A549 treated with CORT108297 at 1 μM for 4 hours (cell line): ENCODE measurements at places on chromosomes 12 and 14. TPM values are rescaled to one million over a fixed set of nuclear protein-coding genes. Genes with fewer than 3 reads are reported as not detected.

EIF2B1 gene
- 31.5 to 40.3 TPM (median 33.8 TPM) in 5 replicates for total RNA-seq

KLHL42 gene
- total RNA-seq: 15.3 to 19.8 TPM (median 18.2 TPM) in 5 replicates

KRT71 gene
- total RNA-seq: 0.05 TPM in 1 of 5 replicates, not detected in the others

KLRB1 gene
- total RNA-seq: not detected in 5 replicates

PTPRO gene
- 0.02 to 0.09 TPM (median 0.05 TPM) in 4 of 5 replicates, not detected in the other for total RNA-seq

ACSS3 gene
- 0.05 to 0.15 TPM (median 0.06 TPM) in 3 of 5 replicates, not detected in the others for total RNA-seq

TSPAN31 gene
- 15.6 to 21.9 TPM (median 16.7 TPM) in 5 replicates for total RNA-seq

FAM181A gene
- not detected in 5 replicates for total RNA-seq

FOXN4 gene
- total RNA-seq: 0.05 to 0.06 TPM in 2 of 5 replicates, not detected in the others

ASPG gene
- 0.03 to 0.06 TPM (median 0.05 TPM) in 3 of 5 replicates, not detected in the others for total RNA-seq

ANKRD33 gene
- total RNA-seq: 0.08 to 0.12 TPM in 2 of 5 replicates, not detected in the others

PRMT5 gene
- 105 to 136 TPM (median 107 TPM) in 5 replicates for total RNA-seq

ENDOU gene
- total RNA-seq: not detected in 5 replicates

EXOC3L4 gene
- total RNA-seq: 1.1 to 2.5 TPM (median 1.9 TPM) in 5 replicates

SLC8A3 gene
- 0.02 TPM in 1 of 5 replicates, not detected in the others for total RNA-seq

CLIP1 gene
- 35.8 to 59.4 TPM (median 42.5 TPM) in 5 replicates for total RNA-seq

CCDC38 gene
- 0.06 to 0.15 TPM (median 0.09 TPM) in 5 replicates for total RNA-seq

LBHD2 gene
- 0.12 to 0.39 TPM (median 0.27 TPM) in 3 of 5 replicates, not detected in the others for total RNA-seq

SCFD1 gene
- 36.4 to 45.5 TPM (median 38.0 TPM) in 5 replicates for total RNA-seq

KRT73 gene
- total RNA-seq: not detected in 5 replicates

LTB4R2 gene
- 2.2 to 6.0 TPM (median 5.7 TPM) in 5 replicates for total RNA-seq

KRT6C gene
- not detected in 5 replicates for total RNA-seq

LALBA gene
- not detected in 5 replicates for total RNA-seq
